ENCODE measurements at places on chromosomes 1 and 21.

DNA sequence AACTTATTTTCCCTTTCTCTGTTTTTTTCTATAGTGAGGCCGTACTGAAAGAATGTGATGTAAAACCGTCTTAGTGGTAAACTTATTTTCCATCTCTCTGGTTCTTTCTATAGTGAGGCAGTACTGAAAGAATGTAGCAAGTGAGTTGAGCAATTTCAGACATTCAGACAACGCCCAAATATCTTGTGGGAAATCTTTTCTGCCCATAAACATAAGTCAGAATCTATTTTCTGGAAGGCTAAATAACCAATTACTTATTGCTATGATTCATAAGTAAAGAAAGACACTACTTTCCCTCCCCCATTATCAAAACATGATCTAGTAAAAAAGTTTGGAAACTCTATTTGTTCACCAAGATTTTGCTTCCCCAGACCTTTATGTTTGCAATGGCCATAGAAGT lies 18.8 kb upstream of the SCCPDH start:
- DNase-seq, result no peak

DNA sequence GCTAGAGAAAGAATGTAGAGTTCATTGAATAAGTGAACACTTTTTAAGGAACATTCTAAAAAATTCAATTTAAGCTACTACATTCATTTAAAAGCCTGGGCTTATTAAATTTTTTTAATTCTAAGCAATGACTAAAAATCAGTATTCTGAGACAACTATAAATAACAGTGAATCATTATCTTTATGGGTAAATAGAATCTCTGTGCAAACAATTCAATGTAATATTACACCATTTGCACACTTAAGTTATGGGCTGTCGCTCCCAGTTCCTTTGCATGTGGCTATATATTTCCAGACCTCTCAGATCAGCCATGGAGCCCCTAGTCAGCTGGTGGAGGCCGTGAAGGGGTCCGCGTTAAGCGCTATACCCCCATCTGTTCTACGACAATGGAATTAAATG lies 65.1 kb downstream of the KCNK1 start:
- no peak for DNase-seq

GRCh38 chr1:24828183-24828886 lies 83.1 kb downstream of the CLIC4 start:
- DNase-seq, result no peak

- DNase-seq, result no peak
These were observed 21.6 kb upstream of the VPS13D start for GRCh38 chr1:12208271-12208670.

Data from naive thymus-derived CD8-positive, alpha-beta T cell (primary cell).